Adrenal gland (tissue), 19 donors: ENCODE measurements at places on chromosomes 11 and 22. TPM values are rescaled to one million over a fixed set of nuclear protein-coding genes. Genes with fewer than 3 reads are reported as not detected.

- no peak overlapping the region for H3K27ac ChIP-seq
- no peak overlapping the region for H3K4me3 ChIP-seq
- no peak for DNase-seq
Observed at GRCh38 chr11:44835938-44836337, 109.2 kb downstream of the TSPAN18 start.

MUC2 gene
- total RNA-seq, result not detected

DNA sequence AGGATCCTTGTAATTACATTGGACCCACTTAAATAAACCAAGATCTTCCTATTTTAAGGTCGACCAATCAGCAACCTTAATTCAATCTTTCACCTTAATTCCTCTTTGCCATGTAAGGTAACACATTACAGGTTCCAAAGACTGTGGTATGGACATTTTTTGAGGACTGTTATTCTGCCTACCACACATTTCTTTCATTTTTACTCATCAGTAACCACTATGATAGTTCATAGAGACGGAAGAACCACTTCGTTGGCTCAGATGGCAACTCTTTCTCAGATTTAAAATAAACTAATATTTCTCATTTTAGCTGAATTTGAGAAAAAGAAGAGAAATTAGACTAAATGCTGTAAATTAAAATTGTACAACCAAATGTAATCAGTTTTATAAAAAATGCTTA is 96.3 kb downstream of the PAX6 start:
- no peak for DNase-seq
- no peaks in the 10 kb centered on the region for H3K4me1 ChIP-seq
- no peak overlapping the region for H3K4me3 ChIP-seq

WNT7B gene
- total RNA-seq, result not detected

DNA sequence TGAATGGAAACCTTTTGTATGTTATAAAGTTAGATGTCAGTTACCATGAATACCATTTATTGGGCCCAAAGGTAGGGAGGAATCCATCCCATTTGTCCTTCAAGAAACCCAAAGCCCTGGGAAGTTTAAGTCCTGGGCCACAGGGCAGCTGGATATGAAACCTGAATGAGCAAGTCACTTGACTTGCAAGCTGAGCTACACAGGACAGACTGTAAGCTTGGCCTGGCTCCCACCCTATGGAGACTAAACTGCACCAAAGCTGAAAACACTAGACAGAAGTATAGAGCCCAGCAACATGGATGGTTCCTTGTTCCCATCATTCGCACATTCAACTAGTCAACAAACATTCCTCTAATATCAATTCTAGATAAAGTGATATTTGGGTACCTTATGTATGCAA is 71.3 kb downstream of the KCNC1 start:
- no peak overlapping the region for H3K4me3 ChIP-seq
- no peak for DNase-seq
- H3K27ac ChIP-seq, result no peak overlapping the region
- no peaks in the 10 kb centered on the region for H3K4me1 ChIP-seq

DNA sequence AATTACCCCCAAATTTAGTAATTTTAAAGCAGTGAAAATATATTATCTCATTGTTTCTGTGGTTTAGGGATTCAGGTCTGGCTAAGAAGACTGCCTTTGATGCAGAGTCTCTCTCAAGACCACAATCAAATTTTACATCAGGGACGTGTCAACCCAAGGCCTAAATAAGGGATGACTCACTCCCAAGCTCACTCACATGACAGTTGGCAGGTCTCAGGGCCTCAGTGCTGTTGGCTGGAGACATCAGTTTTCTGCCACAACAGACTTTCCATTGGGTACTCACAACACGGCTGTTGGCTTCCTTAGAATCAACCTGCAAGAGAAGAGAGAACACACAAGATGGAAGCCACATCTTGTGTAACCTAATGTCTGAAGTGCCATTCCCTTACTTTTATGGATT is 377.3 kb downstream of the FAM181B start:
- no peak overlapping the region for H3K27ac ChIP-seq
- H3K27me3 ChIP-seq, result no peaks in the 10 kb centered on the region
- H3K4me3 ChIP-seq, result no peak overlapping the region
- H3K36me3 ChIP-seq, result no peaks in the 10 kb centered on the region
- H3K4me1 ChIP-seq, result no peaks in the 10 kb centered on the region

GRCh38 chr11:8164746-8165145 is 4.1 kb downstream of the RIC3 start:
- no peak overlapping the region for H3K27ac ChIP-seq
- H3K36me3 ChIP-seq, result no peaks in the 10 kb centered on the region
- no peaks in the 10 kb centered on the region for H3K27me3 ChIP-seq
- no peak for DNase-seq
- H3K4me3 ChIP-seq, result no peak overlapping the region

DNA sequence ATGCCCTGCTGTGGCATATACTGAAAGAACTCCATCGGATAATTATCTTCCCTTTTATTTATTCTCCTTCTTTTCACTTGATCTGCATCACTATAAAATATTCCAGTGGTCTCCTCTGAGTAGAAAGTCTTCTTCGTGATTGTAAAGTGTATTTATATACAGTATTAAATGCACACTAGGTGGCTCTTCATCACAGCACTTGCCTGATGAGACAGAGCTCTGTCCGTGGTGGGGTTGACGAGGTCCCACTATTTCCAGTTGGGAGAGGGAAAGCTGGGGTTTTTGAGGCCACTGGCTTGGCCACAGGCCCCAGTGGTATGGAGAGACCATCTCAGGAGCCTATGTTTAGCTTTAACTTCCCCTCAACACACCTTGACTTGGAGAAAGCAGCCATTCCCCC is 31.6 kb upstream of the ZBTB16 start:
- no peak for DNase-seq
- H3K27me3 ChIP-seq, result no peaks in the 10 kb centered on the region
- no peaks in the 10 kb centered on the region for H3K4me1 ChIP-seq
- H3K27ac ChIP-seq, result no peak overlapping the region

DNA sequence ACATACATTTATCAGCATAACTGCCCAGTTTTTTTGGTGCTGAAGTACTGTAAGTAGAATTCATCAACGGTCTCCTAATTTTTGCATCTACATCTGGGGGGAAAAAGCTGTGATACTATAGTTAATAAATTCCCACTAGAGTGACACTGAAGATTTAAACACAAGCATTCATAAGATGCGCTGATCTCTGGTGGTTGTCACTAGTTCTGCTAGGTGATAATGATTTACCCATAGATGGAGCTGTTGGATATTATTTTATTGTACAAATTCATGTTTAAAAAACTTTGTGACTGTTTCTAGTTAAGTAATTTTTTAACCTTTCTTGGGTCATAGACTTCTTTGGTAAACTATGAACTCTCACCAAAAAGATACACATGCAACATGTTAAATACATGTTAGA is 106.6 kb downstream of the EMSY start:
- DNase-seq, result no peak
- no peaks in the 10 kb centered on the region for H3K27me3 ChIP-seq
- H3K4me1 ChIP-seq, result peaks cover 9% of the 10 kb centered on the region
- H3K4me3 ChIP-seq, result no peak overlapping the region
- H3K36me3 ChIP-seq, result peaks cover 3% of the 10 kb centered on the region

GP1BB gene
- 1.0 TPM for total RNA-seq

DNA sequence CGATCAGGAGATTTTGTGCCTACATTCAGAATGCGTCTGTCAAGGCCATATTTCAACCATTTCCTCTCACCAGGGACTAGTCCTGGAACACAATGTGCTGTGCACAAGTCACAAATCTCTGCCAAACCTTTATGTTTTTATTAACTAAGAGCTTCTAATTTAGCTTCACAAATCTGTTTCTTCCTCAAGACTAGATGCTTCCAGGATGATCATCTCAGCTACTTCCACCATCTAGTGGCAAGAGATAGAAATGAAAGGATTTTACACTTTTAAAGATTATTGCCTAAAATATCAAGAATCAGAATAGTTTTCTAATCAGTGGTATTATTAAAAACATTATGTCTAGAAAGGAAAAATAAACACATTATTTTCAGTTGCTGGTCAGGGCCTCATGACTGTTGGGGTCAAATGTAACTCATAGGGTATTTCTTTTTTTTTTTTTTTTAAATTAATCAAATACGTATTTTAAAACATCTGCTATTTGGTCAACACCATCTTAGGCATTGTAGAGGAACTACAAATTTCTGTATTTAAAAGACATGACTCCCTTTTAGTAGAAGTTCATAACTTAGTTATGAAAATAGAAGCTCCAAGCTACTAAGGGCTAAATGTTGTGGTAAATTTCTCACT is 1102.6 kb downstream of the DLG2 start:
- no peak overlapping the region for H3K27ac ChIP-seq
- no peaks in the 10 kb centered on the region for H3K36me3 ChIP-seq
- no peaks in the 10 kb centered on the region for H3K27me3 ChIP-seq
- no peak for DNase-seq
- H3K4me1 ChIP-seq, result peaks cover 4% of the 10 kb centered on the region

DNA sequence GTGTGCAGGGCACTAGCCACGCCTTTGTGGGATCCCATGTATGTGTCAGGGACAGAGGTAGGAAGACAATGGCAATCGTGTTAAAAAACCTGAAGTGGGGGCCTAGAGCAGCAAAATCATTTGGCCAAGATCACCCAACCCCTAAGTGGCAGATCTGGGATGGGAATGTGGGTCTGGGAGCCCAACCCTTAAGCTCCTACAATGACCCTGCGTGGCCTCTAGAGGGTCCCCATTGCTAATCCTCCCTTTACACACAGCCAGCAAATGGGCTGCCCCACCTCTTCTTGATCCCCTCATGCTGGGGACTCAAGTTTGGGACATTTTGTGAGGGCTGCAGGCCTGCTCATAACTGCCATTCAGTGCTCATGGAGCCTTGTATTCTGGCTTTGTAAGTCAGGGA is 73.2 kb upstream of the SUSD2 start:
- H3K36me3 ChIP-seq, result peaks cover under 1% of the 10 kb centered on the region
- peaks cover 19% of the 10 kb centered on the region for H3K4me1 ChIP-seq
- no peaks in the 10 kb centered on the region for H3K27me3 ChIP-seq
- no peak overlapping the region for H3K4me3 ChIP-seq

C22orf42 gene
- not detected for total RNA-seq

- H3K4me3 ChIP-seq, result no peak overlapping the region
- H3K4me1 ChIP-seq, result peaks cover 31% of the 10 kb centered on the region
- peaks cover 4% of the 10 kb centered on the region for H3K36me3 ChIP-seq
- no peaks in the 10 kb centered on the region for H3K27me3 ChIP-seq
Observed at GRCh38 chr22:46171940-46172339, 21.6 kb downstream of the PPARA start.

DNA sequence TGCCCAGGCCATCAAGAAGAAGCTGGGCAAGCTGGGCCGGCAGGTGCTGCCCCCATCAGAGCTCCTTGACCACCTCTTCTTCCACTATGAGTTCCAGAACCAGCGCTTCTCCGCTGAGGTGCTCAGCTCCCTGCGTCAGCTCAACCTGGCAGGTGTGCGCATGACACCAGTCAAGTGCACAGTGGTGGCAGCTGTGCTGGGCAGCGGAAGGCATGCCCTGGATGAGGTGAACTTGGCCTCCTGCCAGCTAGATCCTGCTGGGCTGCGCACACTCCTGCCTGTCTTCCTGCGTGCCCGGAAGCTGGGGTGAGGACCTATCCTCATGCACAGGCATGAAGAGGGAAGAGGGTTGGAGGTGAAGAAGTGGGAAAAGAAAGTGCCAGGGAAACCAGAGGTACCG is 5.3 kb upstream of the NHERF4 start:
- H3K4me3 ChIP-seq, result no peak overlapping the region
- no peak for DNase-seq

GRCh38 chr11:103812680-103813079 is 223.8 kb upstream of the DDI1 start:
- no peak overlapping the region for H3K27ac ChIP-seq
- H3K4me1 ChIP-seq, result no peaks in the 10 kb centered on the region
- DNase-seq, result no peak
- no peak overlapping the region for H3K4me3 ChIP-seq

GRCh38 chr11:31786996-31787685 is 24.0 kb downstream of the PAX6 start:
- H3K4me1 ChIP-seq, result no peaks in the 10 kb centered on the region
- no peak overlapping the region for H3K4me3 ChIP-seq
- DNase-seq, result no peak
- no peaks in the 10 kb centered on the region for H3K27me3 ChIP-seq

OR5B21 gene
- total RNA-seq, result not detected

GRCh38 chr11:46249938-46250744 is 27.3 kb upstream of the CREB3L1 start:
- no peaks in the 10 kb centered on the region for H3K4me1 ChIP-seq
- H3K36me3 ChIP-seq, result no peaks in the 10 kb centered on the region
- no peak for DNase-seq
- H3K27me3 ChIP-seq, result no peaks in the 10 kb centered on the region
- H3K4me3 ChIP-seq, result no peak overlapping the region
- H3K27ac ChIP-seq, result no peak overlapping the region

C11orf98 gene
- 55.8 TPM for total RNA-seq

DNA sequence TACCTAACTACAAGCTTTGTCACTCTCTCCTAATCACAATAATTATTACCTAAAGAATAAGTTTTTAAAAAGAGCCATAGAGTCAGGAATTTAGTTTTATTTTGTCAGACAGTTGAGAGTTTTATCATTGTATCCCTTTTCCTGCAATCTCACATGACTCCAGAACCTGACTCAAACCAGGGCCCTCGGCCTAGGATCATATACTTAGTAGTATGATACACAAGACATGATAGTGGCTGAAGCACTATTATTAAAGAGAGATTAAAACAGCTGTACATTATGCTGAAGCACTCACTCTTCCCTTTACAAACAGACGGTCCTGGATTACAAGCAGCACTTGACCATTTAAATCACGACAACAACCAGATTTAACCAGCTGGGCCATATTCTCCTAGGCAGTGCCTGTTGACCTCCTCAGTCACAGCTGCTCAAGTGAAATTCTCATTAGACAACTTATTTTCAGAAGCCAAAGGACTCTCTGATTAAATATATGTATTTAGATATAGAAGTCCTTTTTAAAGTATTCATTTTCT is 44.0 kb downstream of the SOX6 start:
- H3K27me3 ChIP-seq, result no peaks in the 10 kb centered on the region
- H3K36me3 ChIP-seq, result no peaks in the 10 kb centered on the region
- no peaks in the 10 kb centered on the region for H3K4me1 ChIP-seq
- no peak overlapping the region for H3K27ac ChIP-seq
- H3K4me3 ChIP-seq, result no peak overlapping the region
- DNase-seq, result no peak

- no peak for DNase-seq
- H3K36me3 ChIP-seq, result no peaks in the 10 kb centered on the region
Observed at GRCh38 chr11:127340438-127340837, 339.9 kb upstream of the KIRREL3 start.

SHANK2 gene
- total RNA-seq, result 5.1 TPM

- H3K36me3 ChIP-seq, result no peaks in the 10 kb centered on the region
- peak within 1 kb of the TSS; percentile 27 for H3K4me3 ChIP-seq
- peaks cover 20% of the 10 kb centered on the region for H3K4me1 ChIP-seq
Observed at GRCh38 chr22:37674951-37675929, at the start of gene LGALS1. TSS of gene LGALS1 (plus strand) at chr22:37675636. CDS start at chr22:37675703, 67 bp downstream.

- H3K36me3 ChIP-seq, result no peaks in the 10 kb centered on the region
- no peaks in the 10 kb centered on the region for H3K4me1 ChIP-seq
- no peak overlapping the region for H3K4me3 ChIP-seq
- H3K27ac ChIP-seq, result no peak overlapping the region
- H3K27me3 ChIP-seq, result peaks cover 16% of the 10 kb centered on the region
Observed at GRCh38 chr22:50734986-50735738, 2.8 kb upstream of the ACR start.

TMPRSS13 gene
- total RNA-seq, result 0.12 TPM

LMNTD2 gene
- total RNA-seq, result 6.3 TPM

MPPED1 gene
- total RNA-seq, result not detected
